ENCODE measurements at places on chromosomes 16 and 17. TPM values are rescaled to one million over a fixed set of nuclear protein-coding genes. Genes with fewer than 3 reads are reported as not detected.

SLC22A31 gene
- total RNA-seq = not detected

CCL17 gene
- not detected for total RNA-seq

CTRB1 gene
- total RNA-seq = not detected

KRT40 gene
- not detected for total RNA-seq

GRCh38 chr17:33572615-33573014 lies 279.5 kb upstream of the ASIC2 start:
- DNase-seq = no peak

DNA sequence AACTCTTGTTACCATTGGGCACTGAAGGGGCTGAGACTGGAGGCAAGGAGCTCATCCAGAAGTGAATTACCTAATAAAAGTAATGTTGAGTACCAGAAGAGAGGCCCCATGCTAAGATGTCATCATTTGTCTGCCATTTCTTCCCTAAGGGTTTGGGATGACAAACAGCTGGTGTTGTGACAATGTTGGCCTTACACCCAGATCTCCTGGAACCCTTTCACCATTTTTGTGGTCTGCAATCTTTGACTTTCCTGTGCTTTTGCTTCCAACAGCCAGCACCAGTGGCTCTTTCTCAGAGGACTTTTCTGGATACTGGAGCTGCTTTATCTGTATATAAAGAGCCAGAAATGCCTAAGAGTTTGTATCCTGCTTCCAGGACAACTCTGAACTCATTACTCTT lies 84.1 kb downstream of the SHISA9 start:
- DNase-seq = no peak

DNA sequence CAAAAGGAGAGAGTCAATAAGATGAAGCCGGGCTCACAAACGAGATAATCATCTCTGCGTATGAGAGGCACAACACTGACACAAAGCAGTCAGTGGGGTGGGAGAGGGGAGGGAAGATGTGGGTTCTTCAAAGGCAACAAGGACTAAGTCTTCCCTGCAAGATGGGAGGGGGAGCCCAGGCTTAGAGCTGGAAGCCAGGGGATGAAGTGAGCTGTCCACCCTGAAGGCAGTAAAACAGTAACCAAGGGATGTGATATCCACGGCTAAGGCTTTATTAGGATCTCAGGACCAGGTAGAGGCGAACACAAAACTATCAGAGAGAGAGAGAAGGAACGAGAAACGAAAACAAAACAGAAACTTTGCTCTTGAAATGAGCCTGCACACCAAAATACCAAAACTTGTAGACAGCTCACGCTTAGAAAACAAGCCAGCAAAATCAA lies 115.9 kb downstream of the DYNLRB2 start:
- no peak for DNase-seq

Data from urinary bladder (tissue), 4 donors.